Type B pancreatic cell (in vitro differentiated cells): ENCODE measurements at places on chromosomes 5 and 9. TPM values are rescaled to one million over a fixed set of nuclear protein-coding genes. Genes with fewer than 3 reads are reported as not detected.

- DNase-seq: no peak
Observed at GRCh38 chr9:68540712-68541535, at the start of gene TMEM252. Gene TMEM252, minus strand, starts transcription at chr9:68540883. Its CDS starts 69 bp downstream, at chr9:68540814.

DNA sequence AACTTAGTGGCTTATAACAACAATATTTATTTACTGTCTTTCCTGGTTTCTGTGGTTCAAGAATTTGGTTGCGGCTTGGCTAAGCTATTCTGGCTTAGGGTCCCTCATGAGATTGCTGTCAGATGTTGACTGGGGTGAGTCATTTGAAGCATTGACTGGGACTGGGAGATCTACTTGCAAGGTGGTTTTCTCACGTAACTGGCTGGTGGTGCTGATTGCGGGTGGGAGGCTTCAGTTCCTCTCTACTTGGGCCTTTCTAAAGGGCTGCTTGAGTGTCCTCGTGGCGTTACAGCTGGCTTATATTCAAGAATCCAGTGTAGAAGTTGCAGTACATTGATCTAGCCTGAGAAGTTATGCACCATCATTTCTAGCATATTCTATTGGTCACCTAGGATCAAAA is 218.5 kb upstream of the ELAVL2 start:
- no peak for DNase-seq

PCDHGA11 gene
- total RNA-seq: 2.6 TPM in 2 replicates

- no peak for DNase-seq
Observed at GRCh38 chr5:83464261-83464660, 7.3 kb upstream of the VCAN start.

GRCh38 chr5:72369301-72369700 is 49.1 kb downstream of the PTCD2 start:
- no peak for DNase-seq

DNA sequence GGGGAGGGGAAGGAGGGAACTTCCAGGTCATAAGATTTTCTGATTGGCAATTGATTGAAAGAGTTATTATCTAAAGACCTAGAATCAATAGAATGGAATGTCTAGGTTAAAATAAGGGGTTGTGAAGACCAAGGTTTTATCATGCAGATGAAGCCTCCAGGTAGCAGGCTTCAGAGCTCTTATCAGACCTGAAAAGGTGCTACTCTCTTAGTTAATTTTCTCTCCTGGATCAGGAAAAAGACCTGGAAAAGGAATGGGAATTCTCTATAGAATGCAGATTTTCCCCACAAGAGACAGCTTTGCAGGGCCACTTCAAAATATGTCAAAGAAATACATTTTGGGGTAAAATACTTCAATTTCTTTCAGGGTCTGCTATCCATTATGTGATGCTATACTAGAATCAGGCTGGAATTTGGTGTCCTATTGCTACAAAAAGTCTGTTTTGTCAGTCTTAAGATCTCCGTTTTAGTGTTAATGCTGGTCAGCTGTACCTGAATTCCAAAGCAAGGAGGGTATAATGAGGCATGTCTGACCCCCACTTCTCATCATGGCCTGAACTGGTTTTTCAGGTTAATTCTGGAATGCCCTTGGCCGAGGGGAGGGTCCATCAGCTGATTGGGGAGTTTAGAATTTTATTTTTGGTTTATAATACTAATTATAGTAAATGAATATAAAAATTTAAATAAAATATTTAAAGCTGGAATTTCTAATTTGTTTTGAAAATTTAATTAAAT is 16.6 kb upstream of the STOM start:
- DNase-seq: no peak

SLC6A7 gene
- total RNA-seq: 0.10 and 0.38 TPM in 2 replicates

- no peak for DNase-seq
Observed at GRCh38 chr5:39187831-39188731, 31.3 kb downstream of the FYB1 start.

GRCh38 chr9:115350548-115350947 is 232.6 kb upstream of the TNC start:
- DNase-seq: no peak

DNA sequence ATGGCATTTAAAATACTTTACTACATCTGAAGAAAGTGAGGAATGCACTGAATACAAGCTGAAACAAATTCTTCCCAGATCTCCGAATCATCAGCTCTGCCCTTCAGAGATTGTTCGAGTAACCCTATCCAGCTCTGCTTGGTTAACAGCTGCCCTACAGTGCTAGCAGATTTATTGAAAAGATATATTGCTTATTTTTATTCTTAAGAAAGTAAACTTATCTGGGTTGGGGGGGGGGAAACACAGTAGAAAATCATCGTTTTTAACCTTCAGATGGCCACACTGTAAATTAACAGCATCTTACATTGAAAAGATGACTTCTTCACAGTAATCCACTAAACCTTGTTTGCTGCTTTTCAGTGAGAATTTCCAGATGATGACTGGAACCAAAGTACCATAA is 210.8 kb downstream of the NFIB start:
- DNase-seq: no peak

DNA sequence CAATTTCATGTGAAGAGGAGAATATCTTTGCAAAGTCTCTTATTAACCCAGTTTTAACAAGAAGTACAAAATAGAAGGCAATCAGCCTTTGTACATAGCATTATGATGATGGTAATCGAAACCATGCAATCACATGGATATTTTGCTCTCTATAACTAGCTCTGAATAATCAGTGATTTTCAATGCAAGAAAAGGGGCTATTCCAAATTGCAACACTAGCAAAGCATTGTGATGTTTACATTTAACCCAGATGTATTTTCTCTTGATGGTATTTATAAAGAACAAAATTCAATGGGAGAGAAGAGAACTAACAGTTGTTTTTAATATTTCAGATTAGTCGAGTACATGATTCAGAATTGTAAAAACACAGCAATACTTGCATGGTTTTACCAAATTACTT is 437.5 kb upstream of the DMAC1 start:
- DNase-seq: no peak

- DNase-seq: no peak
Observed at GRCh38 chr9:133430244-133430643, 8.1 kb downstream of the ADAMTS13 start.

DNA sequence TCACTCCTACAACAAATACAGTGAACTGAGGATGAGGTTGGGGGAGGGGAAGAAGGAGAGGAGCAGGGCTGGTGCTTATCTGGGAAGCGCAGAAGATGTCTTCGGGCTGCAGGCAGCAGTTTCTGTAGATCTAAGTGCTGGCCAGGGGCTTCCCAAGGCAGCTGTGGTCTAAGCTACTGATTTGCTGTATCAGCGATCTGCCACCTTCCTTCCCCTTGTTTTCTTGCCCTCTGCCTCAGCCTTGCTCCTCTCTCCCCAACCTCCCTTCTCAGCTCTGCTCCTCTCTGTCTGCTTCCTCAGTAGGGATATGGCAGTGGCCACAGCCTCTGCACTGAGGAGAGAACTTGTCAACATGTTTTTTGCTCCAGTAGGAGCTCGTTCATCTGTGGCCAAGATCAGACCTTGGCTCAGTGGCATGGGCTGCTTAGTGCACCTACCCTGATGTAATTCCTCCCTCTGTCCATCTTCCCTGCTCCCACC is 42.8 kb upstream of the IL6ST start:
- no peak for DNase-seq

DNA sequence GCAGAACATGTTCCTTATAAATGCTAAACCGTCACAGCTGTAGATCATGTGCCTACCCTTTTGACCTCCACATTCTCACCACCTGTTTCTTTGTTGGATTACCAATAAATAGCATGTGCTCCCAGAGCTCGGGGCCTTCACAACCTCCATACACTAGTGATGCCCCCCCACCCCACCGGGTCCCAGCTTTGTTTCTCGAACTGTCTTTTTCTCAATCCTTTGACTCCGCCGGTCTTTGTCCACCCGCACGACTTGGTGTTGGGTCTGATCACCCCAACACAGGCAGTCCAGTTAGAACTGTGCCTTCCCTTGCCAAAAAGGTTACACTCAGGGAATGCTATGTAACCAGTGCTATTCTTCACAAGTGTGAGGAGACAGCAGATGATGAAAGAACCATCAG is 485.9 kb upstream of the C9orf72 start:
- DNase-seq: no peak

DNA sequence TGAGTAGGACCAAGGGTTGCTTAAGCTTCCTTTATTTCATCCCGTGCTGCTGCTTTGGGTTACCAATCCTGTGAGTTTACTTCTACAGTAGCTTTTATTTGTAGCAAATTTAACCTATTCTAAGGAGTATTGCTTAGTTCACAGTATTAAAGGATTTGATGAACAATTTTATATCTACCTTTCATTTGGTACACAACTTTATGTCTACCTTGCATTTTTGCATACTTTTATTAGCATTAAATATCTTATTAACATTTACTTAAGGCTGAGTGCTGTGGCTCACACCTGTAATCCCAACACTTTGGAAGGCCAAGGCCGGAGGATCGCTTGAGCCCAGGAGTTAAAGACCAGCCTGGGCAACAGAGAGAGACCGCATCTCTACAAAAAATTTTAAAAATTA is 4.2 kb downstream of the GTF3C4 start:
- no peak for DNase-seq

DNA sequence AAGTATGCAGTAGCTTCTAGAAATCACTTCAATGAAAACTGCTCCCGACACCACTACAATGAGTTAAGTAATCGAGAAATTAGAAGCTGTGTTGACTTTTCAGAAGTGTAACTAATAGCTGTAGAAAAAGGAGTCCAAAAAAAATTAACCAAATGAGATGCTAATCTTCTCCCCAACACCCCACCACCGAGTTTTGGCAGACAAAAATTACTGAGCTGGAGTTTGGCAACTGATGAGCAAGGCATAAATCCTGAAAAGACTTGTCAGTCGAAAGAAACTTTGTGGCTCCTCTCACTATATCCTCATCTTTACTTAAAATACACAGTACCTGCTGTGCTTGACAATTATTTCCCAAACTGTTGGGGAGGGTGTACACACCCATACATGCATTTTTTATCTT is 191.9 kb downstream of the EBF1 start:
- no peak for DNase-seq

DNA sequence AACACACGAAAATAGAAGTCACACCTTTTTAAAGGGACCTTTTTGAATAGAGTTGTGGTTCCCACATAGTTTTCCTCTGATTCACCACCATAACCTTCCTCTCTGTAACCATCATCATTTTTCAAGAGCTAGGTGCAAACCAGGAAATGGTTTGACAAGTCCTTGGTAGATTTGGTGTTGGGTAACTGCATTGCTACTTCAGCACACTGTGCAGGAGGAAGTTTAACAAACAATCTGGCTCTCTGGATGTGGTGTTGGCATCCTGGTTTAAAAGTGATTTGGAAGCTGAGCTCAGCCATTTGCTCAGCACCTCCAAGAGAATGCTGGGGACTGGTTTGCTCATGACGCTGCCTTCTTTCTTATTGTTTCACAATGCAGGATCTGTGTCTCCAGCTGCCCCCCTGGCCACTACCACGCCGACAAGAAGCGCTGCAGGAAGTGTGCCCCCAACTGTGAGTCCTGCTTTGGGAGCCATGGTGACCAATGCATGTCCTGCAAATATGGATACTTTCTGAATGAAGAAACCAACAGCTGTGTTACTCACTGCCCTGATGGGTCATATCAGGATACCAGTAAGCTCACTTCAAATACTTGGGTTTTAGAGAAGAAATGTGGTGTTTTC is 213.1 kb downstream of the RFK start:
- DNase-seq: no peak

GRCh38 chr5:41413074-41413473 is 97.3 kb downstream of the PLCXD3 start:
- no peak for DNase-seq

- DNase-seq: no peak
Observed at GRCh38 chr5:76679231-76679630, 36.7 kb upstream of the F2R start.

DNA sequence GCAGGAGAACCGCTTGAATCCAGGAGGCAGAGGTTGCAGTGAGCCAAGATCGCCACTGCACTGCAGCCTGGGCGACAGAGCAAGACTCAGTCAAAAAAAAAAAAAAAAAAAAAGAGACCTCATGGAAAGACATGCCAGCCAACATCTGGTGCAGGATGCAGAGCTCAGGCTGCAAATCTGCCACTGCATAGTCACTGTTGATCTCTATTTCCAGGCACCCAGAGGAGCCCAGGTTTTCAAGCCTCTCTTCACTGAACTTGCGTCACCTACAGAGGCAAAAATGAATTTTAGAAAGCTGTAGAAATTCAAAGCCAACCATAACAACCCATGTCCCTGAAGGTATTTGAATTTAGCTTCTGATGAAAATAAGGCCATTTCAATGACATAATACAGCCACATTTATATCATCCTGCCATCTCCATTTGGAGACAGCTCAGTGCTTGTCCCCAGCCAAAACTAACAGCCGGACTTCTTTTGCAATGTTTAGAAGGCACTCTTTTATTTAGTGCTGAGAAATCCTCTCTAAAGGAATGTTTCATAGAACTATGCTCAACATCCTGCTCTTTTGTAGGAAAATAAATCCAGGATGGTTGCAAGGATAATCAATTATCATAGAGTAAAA is 113.3 kb downstream of the SNX18 start:
- DNase-seq: no peak

IFNA2 gene
- not detected in 2 replicates for total RNA-seq

GRCh38 chr9:122948313-122948712 is 7.5 kb downstream of the RABGAP1 start:
- no peak for DNase-seq

- DNase-seq: no peak
Observed at GRCh38 chr9:135221951-135222631, 134.6 kb downstream of the OLFM1 start.

DNA sequence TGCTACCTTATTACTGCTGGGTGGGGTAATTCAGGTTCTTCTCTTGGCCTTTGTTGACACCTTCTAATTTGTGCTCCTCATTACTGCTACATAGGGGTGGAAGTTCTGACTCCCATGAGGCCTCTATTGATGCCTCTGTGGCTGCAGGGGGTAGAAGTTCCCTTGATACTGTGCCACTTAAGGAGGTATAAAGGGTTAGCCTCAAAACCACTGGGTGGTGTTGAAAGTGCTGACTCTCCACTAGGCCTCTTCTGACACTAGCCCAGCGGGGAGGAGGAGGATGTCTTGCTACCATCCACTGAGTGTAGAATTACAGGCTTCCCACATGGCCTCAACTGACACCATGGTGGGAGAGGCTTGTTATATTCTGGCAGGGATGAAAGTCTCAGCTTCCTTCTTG is 36.7 kb upstream of the CCDC112 start:
- no peak for DNase-seq

DNA sequence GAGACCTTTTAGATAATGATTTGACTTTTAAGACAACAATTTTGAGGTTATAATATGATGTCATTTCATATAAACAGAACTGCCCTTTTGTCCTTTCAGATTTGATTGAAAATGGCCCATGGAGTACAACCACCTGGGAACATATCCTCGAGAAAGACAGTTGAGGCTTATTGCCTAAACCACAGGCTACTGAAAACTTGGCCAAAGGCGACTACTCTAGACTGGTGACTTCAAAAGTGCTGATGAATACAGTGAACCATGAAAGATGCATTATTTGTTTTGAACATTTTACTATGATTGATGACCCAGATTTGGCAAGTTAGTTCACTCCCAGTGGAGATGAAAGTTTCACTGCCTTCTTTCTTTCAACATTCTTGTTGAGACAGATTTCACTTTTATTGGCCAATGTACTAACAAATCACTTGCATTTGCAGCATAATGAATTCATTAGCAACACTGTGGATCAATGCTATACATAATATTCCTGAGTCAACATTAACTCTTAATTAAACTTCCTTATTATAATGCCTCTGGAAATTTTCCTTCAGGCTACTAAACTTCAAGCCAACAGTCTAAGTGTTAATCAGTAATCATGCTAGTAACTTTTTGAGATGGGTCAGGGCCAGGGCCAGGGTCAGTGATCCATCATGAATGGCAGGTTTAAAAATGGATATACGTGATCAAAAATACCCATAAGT is 480.3 kb downstream of the RAB3C start:
- no peak for DNase-seq
